ENCODE measurements at places on chromosomes 1 and 21.

- H3K27me3 ChIP-seq, result no peaks in the 10 kb centered on the region
- H3K4me3 ChIP-seq, result no peak overlapping the region
- H3K4me1 ChIP-seq, result no peaks in the 10 kb centered on the region
These were observed 183.7 kb upstream of the LMO4 start for GRCh38 chr1:87144981-87145380.

DNA sequence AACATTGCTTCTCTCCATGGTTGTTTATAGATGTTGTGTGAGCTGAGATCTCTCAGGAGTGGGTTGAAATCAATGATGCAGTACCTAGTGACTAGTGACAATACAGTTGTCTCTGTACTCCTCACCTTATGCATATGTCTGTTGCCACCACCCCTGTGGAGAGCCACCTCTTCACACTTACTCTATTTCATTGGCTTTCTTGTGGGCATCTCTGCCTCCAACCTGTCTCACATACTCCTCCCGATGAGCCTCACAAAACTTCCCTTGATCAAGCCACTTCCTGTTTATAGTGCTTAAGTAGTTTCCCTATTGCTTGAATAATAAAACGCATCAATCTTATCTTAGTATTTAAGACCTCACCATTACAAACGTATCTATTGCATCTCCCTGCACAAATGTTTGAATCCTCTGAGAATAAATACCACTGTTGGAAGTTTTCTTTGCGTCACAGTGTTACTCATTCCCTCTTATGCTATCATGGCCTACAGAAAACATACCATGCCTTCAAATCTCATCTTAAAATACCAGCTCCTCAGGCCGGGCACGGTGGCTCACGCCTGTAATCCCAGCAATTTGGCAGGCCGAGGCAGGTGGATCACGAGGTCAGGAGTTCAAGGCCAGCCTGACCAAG is 54.7 kb upstream of the GREM2 start:
- no peak overlapping the region for H3K4me3 ChIP-seq
- H3K4me1 ChIP-seq, result no peaks in the 10 kb centered on the region
- H3K27me3 ChIP-seq, result no peaks in the 10 kb centered on the region
- no peak overlapping the region for H3K27ac ChIP-seq

DNA sequence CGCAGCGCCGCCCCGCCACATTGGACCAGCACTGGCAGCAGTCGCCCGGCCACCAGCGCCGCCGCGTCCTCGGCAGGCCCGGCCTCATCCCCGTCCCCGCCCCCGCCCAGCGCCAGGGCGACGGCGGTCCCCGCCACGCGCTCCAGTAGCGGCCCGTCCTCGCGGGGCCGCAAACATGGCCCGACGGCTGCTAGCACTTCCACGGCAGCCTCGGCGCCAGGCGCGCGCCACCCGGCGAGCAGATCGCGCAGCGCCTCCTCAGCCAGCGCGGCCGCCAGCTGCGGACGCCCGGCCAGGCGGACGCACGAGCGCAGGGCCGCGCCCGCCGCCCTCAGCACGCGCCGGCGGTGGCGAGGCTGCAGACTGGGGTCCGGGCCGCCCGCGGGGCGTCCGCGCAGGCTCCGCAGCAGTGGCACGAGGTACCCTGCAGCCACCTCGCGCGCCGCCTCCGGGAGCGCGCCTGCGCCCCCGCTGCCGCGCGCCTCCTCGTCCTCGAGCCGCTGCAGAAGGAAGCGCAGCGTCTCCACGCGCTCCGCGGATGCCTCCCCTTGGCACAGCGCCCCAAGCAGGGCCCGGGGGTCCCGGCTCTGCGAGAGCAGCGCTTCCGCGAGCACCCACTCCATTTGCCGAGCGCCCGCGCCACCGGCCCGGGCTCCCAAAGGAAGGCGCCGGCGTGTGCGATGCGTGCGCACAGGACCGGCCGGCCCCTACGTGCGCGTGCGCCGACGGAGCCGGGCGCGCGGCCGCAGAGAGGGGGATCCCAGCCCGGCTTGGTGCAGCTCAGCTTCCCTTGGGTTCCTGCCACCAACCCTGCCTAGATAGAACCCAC is at the start of gene TARBP1:
TSS of gene TARBP1 (minus strand) at position 699 of the 829 bp plus-strand sequence. CDS start at position 623, 76 bp downstream.
- H3K4me1 ChIP-seq, result no peaks in the 10 kb centered on the region
- H3K36me3 ChIP-seq, result no peaks in the 10 kb centered on the region
- peak; percentile 45 for DNase-seq
- H3K27ac ChIP-seq, result peak within 1 kb of the TSS; percentile 96
- H3K27me3 ChIP-seq, result no peaks in the 10 kb centered on the region
- peak within 1 kb of the TSS; percentile 81 for H3K4me3 ChIP-seq

GRCh38 chr1:68321084-68321685 is 88.9 kb upstream of the WLS start:
- H3K27me3 ChIP-seq, result no peaks in the 10 kb centered on the region
- DNase-seq, result no peak
- H3K4me1 ChIP-seq, result no peaks in the 10 kb centered on the region

- H3K27ac ChIP-seq, result no peak overlapping the region
- peaks cover 8% of the 10 kb centered on the region for H3K4me1 ChIP-seq
- H3K4me3 ChIP-seq, result no peak overlapping the region
These were observed 34.4 kb upstream of the SLC30A1 start for GRCh38 chr1:211613108-211613947.

DNA sequence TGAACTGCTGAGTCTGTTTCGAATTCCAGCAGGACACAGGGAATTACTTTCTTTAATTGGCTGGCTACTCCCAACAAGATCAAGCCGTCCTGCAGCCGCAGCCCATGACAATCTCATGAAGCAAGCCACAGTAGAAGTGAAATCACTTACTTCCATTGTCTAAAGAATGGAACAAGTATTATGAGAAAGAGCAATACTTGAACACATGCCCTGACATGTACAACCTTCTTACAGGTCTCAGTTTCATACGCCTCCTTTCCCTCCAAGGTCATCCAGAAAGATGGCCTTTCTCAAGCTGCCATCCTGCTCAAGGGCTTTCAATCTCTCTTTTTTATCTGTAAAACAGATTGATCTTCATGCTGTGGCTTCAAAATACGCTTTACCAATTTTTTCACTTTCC is 85.1 kb downstream of the PCSK9 start:
- H3K36me3 ChIP-seq, result peaks cover 26% of the 10 kb centered on the region
- DNase-seq, result no peak
- no peaks in the 10 kb centered on the region for H3K27me3 ChIP-seq
- no peaks in the 10 kb centered on the region for H3K4me1 ChIP-seq
- no peak overlapping the region for H3K27ac ChIP-seq

GRCh38 chr1:229027622-229028182 is 243.2 kb upstream of the RAB4A start:
- H3K36me3 ChIP-seq, result no peaks in the 10 kb centered on the region
- H3K27me3 ChIP-seq, result no peaks in the 10 kb centered on the region

DNA sequence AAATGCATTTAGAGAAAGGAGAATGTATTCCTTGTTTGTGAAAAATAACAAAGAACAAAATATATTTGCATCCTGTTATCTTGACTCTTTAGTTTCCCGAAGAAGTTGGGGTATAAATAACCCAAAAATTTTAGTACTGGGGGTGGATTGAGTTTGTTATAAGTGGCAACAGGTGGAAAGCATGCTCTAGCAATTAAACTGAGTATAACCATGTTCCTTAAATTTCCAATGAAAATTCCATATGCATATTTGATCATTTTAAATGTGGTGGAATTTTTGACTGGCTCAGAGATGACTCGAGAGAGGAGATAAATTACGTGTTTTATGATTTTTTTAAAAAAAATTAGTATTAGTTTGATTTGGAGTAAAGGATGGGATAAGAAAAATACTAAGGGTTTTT is 348.9 kb downstream of the TGFB2 start:
- no peak for DNase-seq
- no peaks in the 10 kb centered on the region for H3K36me3 ChIP-seq
- no peak overlapping the region for H3K27ac ChIP-seq
- H3K27me3 ChIP-seq, result no peaks in the 10 kb centered on the region
- H3K4me1 ChIP-seq, result no peaks in the 10 kb centered on the region

DNA sequence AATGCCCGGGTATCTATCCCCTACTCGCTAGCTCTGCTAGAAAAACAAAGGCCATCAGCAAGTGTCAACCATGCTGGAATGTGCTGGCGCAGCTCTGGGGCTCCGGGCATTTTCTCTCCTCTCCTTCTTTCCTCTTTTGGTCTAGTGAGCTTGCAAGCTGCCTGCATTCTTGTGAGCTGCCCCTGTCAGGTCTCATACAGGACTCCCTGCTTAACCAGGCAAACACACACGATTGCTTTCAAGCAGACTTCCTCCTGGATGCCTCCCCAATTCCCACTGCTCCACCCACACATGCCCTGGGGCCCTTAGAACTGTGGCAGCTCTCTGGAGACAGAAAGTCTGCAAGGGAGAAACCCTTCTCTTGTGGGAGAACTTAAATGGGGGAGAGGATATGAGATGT is 35.7 kb upstream of the SUCO start:
- H3K27me3 ChIP-seq, result no peaks in the 10 kb centered on the region
- H3K27ac ChIP-seq, result peak overlapping the region; percentile 64
- H3K4me3 ChIP-seq, result no peak overlapping the region
- H3K36me3 ChIP-seq, result no peaks in the 10 kb centered on the region
- DNase-seq, result peak; percentile 86

- no peaks in the 10 kb centered on the region for H3K36me3 ChIP-seq
- no peak overlapping the region for H3K4me3 ChIP-seq
- no peaks in the 10 kb centered on the region for H3K27me3 ChIP-seq
- DNase-seq, result no peak
- H3K4me1 ChIP-seq, result no peaks in the 10 kb centered on the region
These were observed 259.4 kb downstream of the BACH1 start for GRCh38 chr21:29557931-29558725.

DNA sequence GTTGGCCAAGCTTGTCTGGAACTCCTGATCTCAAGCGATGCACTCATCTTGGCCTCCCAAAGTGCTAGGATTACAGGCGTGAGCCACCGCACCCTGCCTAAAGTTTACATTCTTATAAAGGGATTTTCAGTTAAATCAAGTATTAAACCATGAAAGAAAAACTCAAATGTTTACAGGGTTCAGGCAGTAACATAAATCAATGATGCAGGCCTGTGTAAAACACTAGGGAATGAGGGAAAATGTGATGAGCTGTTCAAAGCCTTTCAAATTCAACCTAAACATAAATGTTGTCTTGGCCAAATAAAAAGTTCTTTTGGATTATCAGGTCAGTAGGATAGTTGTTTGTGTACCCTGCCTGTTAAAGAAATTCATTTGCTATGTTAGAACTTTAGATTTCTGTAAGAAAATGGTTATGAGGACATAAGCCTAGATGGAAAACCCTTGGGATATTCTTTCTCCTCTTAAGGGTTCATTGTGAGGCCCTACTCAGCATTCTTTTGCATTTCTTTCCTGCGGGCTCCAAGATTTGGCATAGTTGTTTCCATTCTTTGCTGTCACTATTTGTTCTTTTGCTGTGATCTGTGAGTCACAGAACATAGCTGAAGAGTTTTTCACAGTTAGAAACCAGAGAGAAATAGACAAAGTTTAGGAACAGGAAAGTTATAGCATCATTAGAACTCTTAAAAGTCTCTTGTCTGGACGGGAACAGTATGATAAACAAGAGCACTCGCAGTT is 8.9 kb upstream of the ZRANB2 start:
- H3K27me3 ChIP-seq, result no peaks in the 10 kb centered on the region
- no peaks in the 10 kb centered on the region for H3K36me3 ChIP-seq
- no peak overlapping the region for H3K27ac ChIP-seq
- H3K4me1 ChIP-seq, result no peaks in the 10 kb centered on the region

GRCh38 chr1:43664369-43664768 is 14.4 kb downstream of the KDM4A start:
- DNase-seq, result no peak
- no peaks in the 10 kb centered on the region for H3K4me1 ChIP-seq
- H3K4me3 ChIP-seq, result no peak overlapping the region
- no peaks in the 10 kb centered on the region for H3K27me3 ChIP-seq

DNA sequence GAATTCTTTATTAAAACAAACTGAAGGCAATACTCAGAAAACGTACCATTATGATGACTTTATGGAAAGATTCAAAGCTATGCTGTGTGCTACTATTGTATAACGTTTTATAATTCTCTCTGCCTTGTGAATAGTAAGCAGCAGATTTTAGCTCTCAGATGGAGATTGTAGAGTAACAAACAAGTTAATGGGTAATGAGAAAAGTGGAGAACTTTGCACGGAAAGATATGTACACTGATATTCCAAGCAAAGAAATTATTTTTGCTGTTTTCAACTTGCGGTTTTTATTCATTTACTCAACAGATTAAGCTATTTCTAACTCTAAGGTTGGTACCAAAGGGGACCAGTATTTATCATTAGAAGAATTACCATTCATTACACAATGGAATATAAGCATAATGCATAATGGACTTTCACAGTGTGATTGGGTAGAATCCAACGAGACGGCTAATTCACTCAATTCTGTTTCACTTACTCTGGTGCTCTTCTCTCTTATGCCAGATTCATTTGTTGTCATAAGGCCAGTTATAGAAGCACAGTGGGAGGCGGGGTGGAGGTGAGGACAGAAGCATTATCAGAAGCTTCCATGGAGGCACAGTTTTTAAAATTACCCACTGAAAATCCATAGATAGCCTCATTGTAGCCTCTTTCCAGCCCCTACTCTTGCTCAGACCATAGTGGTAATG is 38.6 kb downstream of the ATP1B1 start:
- no peak for DNase-seq
- H3K4me1 ChIP-seq, result no peaks in the 10 kb centered on the region
- H3K36me3 ChIP-seq, result no peaks in the 10 kb centered on the region
- no peak overlapping the region for H3K27ac ChIP-seq
- H3K27me3 ChIP-seq, result no peaks in the 10 kb centered on the region

- no peaks in the 10 kb centered on the region for H3K36me3 ChIP-seq
- DNase-seq, result no peak
- H3K4me3 ChIP-seq, result peak overlapping the region; percentile 24
- peak overlapping the region; percentile 87 for H3K27ac ChIP-seq
- H3K4me1 ChIP-seq, result no peaks in the 10 kb centered on the region
- no peaks in the 10 kb centered on the region for H3K27me3 ChIP-seq
These were observed 6.4 kb downstream of the CLCA2 start for GRCh38 chr1:86430376-86430775.

- no peak within 1 kb of the TSS for H3K4me3 ChIP-seq
- H3K4me1 ChIP-seq, result no peaks in the 10 kb centered on the region
- H3K27me3 ChIP-seq, result no peaks in the 10 kb centered on the region
- H3K36me3 ChIP-seq, result no peaks in the 10 kb centered on the region
These were observed at the start of gene LCE3A for GRCh38 chr1:152622803-152623202. LCE3A (minus strand) TSS chr1:152623103; CDS start chr1:152623103, 0 bp downstream.

GRCh38 chr1:37948841-37949240 is 2.0 kb upstream of the INPP5B start:
- H3K4me1 ChIP-seq, result no peaks in the 10 kb centered on the region
- no peak overlapping the region for H3K4me3 ChIP-seq
- H3K36me3 ChIP-seq, result no peaks in the 10 kb centered on the region

- no peak overlapping the region for H3K4me3 ChIP-seq
- no peak overlapping the region for H3K27ac ChIP-seq
- no peaks in the 10 kb centered on the region for H3K27me3 ChIP-seq
- no peak for DNase-seq
- H3K4me1 ChIP-seq, result no peaks in the 10 kb centered on the region
These were observed 20.6 kb downstream of the TESK2 start for GRCh38 chr1:45470306-45470798.

DNA sequence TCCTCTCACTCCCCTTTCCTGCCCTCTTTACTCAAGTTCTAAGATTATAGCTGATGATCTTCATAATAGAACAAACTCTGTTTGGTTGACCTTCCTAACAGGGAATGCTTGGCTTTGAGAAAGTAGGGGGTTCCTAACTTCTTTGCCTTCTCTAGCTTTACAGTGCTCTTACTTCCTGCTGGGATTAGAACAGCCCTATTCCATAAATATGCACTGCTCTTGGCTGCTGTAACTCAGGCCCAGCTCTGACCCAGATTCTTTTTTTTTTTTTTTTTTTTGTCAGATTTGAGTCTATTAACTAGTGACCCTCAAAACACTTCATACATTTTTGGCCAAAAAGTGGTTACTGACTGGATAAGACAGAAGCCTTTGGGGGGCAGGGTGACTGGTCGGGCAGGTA is 39.4 kb upstream of the PIGV start:
- H3K27me3 ChIP-seq, result no peaks in the 10 kb centered on the region
- peak overlapping the region; percentile 50 for H3K27ac ChIP-seq
- peaks cover 10% of the 10 kb centered on the region for H3K4me1 ChIP-seq
- no peaks in the 10 kb centered on the region for H3K36me3 ChIP-seq
- H3K4me3 ChIP-seq, result no peak overlapping the region

All from breast epithelium (tissue), 4 donors.